Purkinje cell (primary cell): ENCODE measurements at places on chromosomes 2 and 18. TPM values are rescaled to one million over a fixed set of nuclear protein-coding genes. Genes with fewer than 3 reads are reported as not detected.

ATAD2B gene
- 4.3 and 6.7 TPM in 2 replicates for polyA plus RNA-seq

PROKR1 gene
- polyA plus RNA-seq, result not detected in 2 replicates

MAP3K19 gene
- 1.9 TPM in 1 of 2 replicates, not detected in the other for polyA plus RNA-seq

DPYSL5 gene
- polyA plus RNA-seq, result 10.1 and 11.6 TPM in 2 replicates

DTYMK gene
- polyA plus RNA-seq, result 4.2 and 7.2 TPM in 2 replicates

ALPI gene
- not detected in 2 replicates for polyA plus RNA-seq

SCYGR4 gene
- not detected in 2 replicates for polyA plus RNA-seq

IDH1 gene
- 17.7 and 20.6 TPM in 2 replicates for polyA plus RNA-seq

IL18R1 gene
- polyA plus RNA-seq, result 0.08 TPM in 1 of 2 replicates, not detected in the other

C1GALT1C1L gene
- 1.7 and 2.1 TPM in 2 replicates for polyA plus RNA-seq

NOSTRIN gene
- 1.6 and 7.5 TPM in 2 replicates for polyA plus RNA-seq

EIF5B gene
- 40.9 and 45.5 TPM in 2 replicates for polyA plus RNA-seq

CBLN2 gene
- polyA plus RNA-seq, result 8.2 TPM in 1 of 2 replicates, not detected in the other

CRYGD gene
- polyA plus RNA-seq, result 0.42 and 2.2 TPM in 2 replicates

ANKMY1 gene
- 0.95 and 1.5 TPM in 2 replicates for polyA plus RNA-seq

AGXT gene
- polyA plus RNA-seq, result not detected in 2 replicates

OSR1 gene
- polyA plus RNA-seq, result not detected in 2 replicates

UGT1A5 gene
- polyA plus RNA-seq, result not detected in 2 replicates

IL18RAP gene
- polyA plus RNA-seq, result not detected in 2 replicates

SERPINB13 gene
- not detected in 2 replicates for polyA plus RNA-seq

MDH1B gene
- 11.8 TPM in 2 replicates for polyA plus RNA-seq

FNDC4 gene
- 4.4 and 5.1 TPM in 2 replicates for polyA plus RNA-seq

SAG gene
- polyA plus RNA-seq, result not detected in 2 replicates

IMMT gene
- polyA plus RNA-seq, result 183 and 193 TPM in 2 replicates

D2HGDH gene
- polyA plus RNA-seq, result 0.79 and 2.3 TPM in 2 replicates

NFE2L2 gene
- polyA plus RNA-seq, result 24.9 and 29.8 TPM in 2 replicates

ADGRF3 gene
- polyA plus RNA-seq, result not detected in 2 replicates

NDUFV2 gene
- polyA plus RNA-seq, result 755 and 815 TPM in 2 replicates

NAPG gene
- polyA plus RNA-seq, result 67.8 and 101 TPM in 2 replicates

XDH gene
- not detected in 2 replicates for polyA plus RNA-seq

MBOAT2 gene
- polyA plus RNA-seq, result 27.3 and 37.9 TPM in 2 replicates

EXOC6B gene
- 26.2 and 38.1 TPM in 2 replicates for polyA plus RNA-seq

SPP2 gene
- polyA plus RNA-seq, result not detected in 2 replicates

LPIN2 gene
- polyA plus RNA-seq, result 73.7 and 83.9 TPM in 2 replicates

SCYGR8 gene
- not detected in 2 replicates for polyA plus RNA-seq

TEKT4 gene
- polyA plus RNA-seq, result not detected in 2 replicates

UGT1A8 gene
- not detected in 2 replicates for polyA plus RNA-seq

LRRTM4 gene
- 9.6 and 21.1 TPM in 2 replicates for polyA plus RNA-seq

CAPN13 gene
- polyA plus RNA-seq, result not detected in 2 replicates

RASGRP3 gene
- 1.6 and 5.7 TPM in 2 replicates for polyA plus RNA-seq

SERPINB10 gene
- not detected in 2 replicates for polyA plus RNA-seq

STAMBP gene
- polyA plus RNA-seq, result 69.6 and 80.3 TPM in 2 replicates

ANKRD29 gene
- polyA plus RNA-seq, result 27.0 and 30.2 TPM in 2 replicates

SLC25A12 gene
- polyA plus RNA-seq, result 114 and 134 TPM in 2 replicates

ANO7 gene
- polyA plus RNA-seq, result not detected in 2 replicates
